Stimulated activated CD8-positive, alpha-beta memory T cell treated with anti-CD3 and anti-CD28 coated beads, Interleukin-2, amount 100 ng/mL, for 1 hour (primary cell): ENCODE measurements at places on chromosomes 12 and 14.

DNA sequence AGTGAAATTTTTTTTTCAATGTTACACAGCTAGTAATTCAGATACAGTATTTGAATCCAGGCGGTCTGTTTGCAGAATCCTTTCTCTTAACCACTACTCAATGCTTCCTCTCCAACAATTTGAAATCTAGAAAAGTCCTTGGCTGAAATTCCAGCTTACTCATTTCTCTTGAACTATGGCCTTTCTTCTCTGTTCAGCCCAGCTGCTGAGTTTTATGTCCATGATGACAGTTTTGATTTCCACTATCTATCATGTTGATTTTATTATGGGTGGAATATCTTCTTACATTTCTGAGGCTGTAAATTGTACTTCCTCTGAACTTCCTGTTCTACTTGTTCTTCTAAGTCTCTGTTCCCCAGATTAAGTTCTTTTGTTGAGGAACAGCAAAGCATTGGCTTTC, 315.3 kb downstream of the DIO2 start:
- DNase-seq: no peak

GRCh38 chr12:130713581-130713991, 2.5 kb downstream of the RIMBP2 start:
- no peak for DNase-seq

DNA sequence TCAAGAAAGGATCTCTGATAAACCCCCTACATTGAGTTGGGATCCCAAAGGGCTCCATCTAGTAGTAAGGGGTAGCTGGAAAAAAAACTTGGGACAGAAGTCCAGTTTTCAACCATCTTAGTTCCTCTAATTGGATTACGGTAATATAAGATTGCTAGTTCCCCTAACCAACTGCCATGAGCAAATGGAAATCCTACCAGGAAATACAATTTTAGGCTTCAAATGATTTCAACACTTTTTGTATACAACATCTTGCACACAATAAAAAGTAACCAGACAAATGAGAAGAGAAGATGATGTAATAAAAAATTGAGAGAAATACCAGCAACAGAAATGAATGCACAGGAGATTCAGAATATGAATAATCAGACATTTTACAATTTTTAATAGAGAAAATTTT, 73.0 kb downstream of the TSHR start:
- DNase-seq: no peak

- DNase-seq: no peak
Observed at GRCh38 chr12:48968467-48968866, 3.1 kb downstream of the WNT10B start.

GRCh38 chr12:8985213-8985754, 4.1 kb upstream of the KLRG1 start:
- DNase-seq: no peak

- no peak for DNase-seq
Observed at GRCh38 chr12:72057330-72057914, 118.8 kb downstream of the TPH2 start.

DNA sequence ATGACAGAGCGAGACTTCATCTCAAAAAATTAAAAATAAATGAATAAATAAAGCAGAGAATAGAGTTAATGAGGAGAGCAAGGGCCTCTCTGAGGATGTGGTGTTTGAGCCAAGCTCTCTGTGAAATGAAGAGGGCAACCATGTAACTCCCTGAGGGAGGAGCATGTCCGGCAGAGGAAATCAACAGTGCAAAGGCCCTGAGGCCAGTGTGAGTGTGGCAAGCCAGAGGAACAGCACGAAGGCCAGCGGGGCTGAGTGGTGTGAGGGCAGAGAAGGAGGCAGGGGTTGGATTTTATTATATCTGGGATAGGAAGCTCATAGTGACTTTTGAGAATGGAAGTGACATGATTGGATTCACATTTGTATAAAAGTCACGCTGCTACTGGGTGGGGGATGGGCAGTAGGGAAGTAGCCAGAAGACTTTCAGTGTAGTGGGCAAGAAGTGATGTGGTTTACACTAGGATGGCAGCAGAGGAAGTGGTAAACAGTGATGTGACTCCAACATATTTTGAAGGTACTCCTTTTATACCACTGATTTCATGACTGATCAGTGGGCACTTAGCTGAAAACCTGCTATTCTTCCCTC, 10.3 kb upstream of the LRP1-AS start:
- DNase-seq: no peak

DNA sequence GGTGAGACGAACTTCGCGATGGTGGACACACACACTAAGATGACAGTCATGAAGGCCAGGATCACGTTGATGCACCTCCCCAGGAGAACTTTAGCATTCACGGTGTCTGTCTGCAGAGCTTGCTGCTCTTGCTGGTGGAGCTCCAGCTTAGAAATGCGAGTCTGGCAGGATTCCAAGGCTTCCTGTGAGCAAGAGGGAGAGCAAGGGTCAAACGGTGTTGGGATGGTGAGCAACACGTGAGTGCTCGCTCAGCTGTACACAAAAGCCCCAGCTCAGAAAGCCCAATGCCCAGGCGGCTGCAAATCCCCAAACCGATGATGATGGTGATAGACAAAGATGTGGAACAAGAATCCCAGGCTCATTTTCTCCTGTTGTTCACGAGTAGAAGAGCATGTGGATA, 78.8 kb downstream of the TMCC3 start:
- no peak for DNase-seq
